Lower lobe of right lung (tissue), 2 donors: ENCODE measurements at places on chromosomes 3 and 15. TPM values are rescaled to one million over a fixed set of nuclear protein-coding genes. Genes with fewer than 3 reads are reported as not detected.

- H3K4me1 ChIP-seq = peaks cover 22% of the 10 kb centered on the region
- H3K36me3 ChIP-seq = peaks cover 11% of the 10 kb centered on the region
- no peak overlapping the region for H3K4me3 ChIP-seq
- H3K27ac ChIP-seq = no peak overlapping the region
Measured at GRCh38 chr3:184359610-184360009, 1.8 kb downstream of the CLCN2 start.

GRCh38 chr3:21551019-21551418, 200.0 kb downstream of the ZNF385D start:
- H3K27me3 ChIP-seq = no peaks in the 10 kb centered on the region
- DNase-seq = no peak
- H3K27ac ChIP-seq = no peak overlapping the region
- no peaks in the 10 kb centered on the region for H3K4me1 ChIP-seq

DNA sequence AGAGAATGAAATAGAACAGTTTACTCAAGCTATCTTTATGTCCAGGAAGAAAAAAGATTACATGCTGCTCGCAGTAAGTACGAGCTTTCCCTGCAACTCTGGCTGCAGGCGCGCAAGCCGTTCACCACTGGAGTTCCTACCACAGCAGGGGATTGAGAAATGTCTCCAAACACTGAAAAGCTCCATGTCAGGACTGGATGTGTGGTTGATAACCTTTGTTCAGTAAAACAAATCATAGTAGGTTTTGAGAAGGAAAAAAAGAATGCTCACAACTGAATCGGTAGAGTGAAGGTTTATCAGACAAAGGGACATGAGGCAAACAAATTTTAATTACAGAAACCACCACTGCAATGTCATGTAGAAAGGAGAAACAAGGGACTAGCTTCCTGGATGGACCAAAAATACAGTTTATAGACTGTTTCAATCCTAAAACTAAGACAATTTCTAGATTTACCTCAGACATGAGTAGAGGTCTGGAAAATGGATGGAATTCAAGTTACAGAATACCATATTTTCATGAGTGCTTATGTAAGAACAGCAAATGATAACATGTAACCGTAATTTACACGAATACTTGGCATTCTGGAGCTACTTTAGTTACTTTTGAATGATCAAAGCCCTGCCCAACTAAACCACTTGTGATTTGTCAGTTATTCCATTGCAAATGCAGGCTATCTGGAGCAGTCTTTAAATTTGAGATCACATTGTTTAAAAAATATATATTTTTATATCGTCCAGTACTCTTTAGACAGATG, 471.1 kb downstream of the SHQ1 start:
- no peak overlapping the region for H3K27ac ChIP-seq
- DNase-seq = no peak
- no peak overlapping the region for H3K4me3 ChIP-seq
- H3K4me1 ChIP-seq = peaks cover 15% of the 10 kb centered on the region
- H3K27me3 ChIP-seq = no peaks in the 10 kb centered on the region
- H3K36me3 ChIP-seq = peaks cover 21% of the 10 kb centered on the region

DNA sequence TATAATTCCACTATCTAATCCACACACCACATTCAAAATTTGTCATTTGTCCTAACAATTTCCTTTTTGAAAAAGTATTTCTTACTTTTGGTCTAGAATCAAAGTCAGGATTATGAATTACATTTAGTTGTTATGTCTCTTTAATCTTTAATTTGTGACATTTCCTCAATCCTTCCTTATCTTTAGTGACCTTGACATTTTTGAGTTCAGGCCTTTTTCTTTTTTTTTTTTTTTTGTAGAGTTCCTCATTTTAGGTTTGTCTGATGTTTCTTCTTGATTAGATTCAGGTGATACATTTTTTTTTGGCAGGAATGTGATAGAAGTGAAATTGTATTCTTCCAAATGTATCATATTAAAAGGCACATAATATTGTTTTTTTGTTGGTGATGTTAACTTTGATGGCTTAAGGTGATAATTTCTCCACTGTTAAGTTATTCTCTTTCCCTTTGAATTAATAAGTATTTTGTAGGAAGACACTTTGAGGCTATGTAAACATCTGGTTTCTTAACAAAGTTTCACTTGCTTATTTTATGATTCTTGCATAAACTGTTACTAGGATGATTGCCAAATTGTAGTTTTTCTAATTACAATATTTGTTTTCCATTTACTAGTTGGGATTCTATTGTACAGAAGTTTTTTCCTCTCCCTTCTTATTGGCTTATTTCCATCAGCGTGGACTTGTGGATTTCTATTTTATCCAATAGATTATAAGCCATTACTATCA, 16.3 kb downstream of the SLC35G2 start:
- peaks cover 21% of the 10 kb centered on the region for H3K4me1 ChIP-seq
- no peak for DNase-seq
- H3K36me3 ChIP-seq = no peaks in the 10 kb centered on the region
- H3K27ac ChIP-seq = no peak overlapping the region

Gene GALNT15
- total RNA-seq = 9.8 TPM

Gene NR2F2
- 50.6 TPM for total RNA-seq

Gene SPATA12
- total RNA-seq = 0.15 TPM
